ENCODE measurements at places on chromosomes 16 and 17. TPM values are rescaled to one million over a fixed set of nuclear protein-coding genes. Genes with fewer than 3 reads are reported as not detected.

MT3 gene
- not detected for total RNA-seq

KRTAP4-5 gene
- total RNA-seq = not detected

ZNF75A gene
- total RNA-seq = 30.0 TPM

CAVIN1 gene
- 43.5 TPM for total RNA-seq

DNA sequence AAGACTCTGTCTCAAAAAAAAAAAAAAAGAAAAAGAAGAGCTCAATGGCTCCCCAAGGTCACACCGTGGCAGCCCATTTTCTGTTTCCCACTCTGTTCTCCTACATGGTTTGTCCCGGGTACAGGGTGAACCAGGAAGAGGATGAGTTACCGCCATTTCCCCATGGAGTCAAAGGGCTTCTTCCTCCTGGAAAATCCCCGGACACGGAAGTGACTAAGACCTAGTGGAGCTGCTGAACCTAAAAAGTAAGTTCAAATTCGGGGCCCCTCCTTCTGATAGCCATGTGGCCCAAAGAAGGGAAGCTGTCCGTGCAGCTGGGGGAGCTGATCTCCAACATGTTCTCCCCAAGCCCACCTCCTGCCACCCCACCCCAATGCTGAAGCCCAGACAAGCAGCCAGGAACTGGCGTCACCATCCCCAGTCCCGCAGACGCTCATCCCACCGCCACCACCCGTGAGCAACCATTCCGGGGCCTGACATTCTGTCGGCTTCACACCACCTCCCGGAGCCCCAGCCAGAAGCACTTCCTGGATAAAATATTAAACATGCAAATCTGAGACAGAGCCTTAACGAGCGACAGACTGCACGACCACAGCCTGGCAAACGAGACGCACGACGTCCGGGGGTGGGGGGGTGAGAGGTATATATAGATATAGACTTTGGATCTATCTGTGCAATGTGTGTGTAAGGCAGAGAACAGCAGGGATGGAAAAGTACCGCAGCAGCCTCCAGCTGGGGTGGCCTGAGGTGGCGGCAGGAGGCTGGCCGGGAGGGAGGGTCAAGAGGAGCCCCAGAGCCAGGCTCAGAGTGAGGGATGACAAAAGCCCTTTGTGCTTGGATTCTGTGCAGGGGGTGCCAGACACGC, 17.6 kb downstream of the EPOP start:
- H3K4me3 ChIP-seq = no peak overlapping the region
- peaks cover 3% of the 10 kb centered on the region for H3K27me3 ChIP-seq
- DNase-seq = no peak
- no peaks in the 10 kb centered on the region for H3K36me3 ChIP-seq

GRCh38 chr16:3732171-3732570, 14.8 kb upstream of the TRAP1 start:
- H3K27me3 ChIP-seq = no peaks in the 10 kb centered on the region
- DNase-seq = no peak
- H3K4me3 ChIP-seq = no peak overlapping the region
- peaks cover 73% of the 10 kb centered on the region for H3K36me3 ChIP-seq

- H3K4me1 ChIP-seq = no peaks in the 10 kb centered on the region
- no peaks in the 10 kb centered on the region for H3K36me3 ChIP-seq
- DNase-seq = no peak
These were observed 7.2 kb upstream of the TNFRSF17 start for GRCh38 chr16:11957591-11958395.

DNA sequence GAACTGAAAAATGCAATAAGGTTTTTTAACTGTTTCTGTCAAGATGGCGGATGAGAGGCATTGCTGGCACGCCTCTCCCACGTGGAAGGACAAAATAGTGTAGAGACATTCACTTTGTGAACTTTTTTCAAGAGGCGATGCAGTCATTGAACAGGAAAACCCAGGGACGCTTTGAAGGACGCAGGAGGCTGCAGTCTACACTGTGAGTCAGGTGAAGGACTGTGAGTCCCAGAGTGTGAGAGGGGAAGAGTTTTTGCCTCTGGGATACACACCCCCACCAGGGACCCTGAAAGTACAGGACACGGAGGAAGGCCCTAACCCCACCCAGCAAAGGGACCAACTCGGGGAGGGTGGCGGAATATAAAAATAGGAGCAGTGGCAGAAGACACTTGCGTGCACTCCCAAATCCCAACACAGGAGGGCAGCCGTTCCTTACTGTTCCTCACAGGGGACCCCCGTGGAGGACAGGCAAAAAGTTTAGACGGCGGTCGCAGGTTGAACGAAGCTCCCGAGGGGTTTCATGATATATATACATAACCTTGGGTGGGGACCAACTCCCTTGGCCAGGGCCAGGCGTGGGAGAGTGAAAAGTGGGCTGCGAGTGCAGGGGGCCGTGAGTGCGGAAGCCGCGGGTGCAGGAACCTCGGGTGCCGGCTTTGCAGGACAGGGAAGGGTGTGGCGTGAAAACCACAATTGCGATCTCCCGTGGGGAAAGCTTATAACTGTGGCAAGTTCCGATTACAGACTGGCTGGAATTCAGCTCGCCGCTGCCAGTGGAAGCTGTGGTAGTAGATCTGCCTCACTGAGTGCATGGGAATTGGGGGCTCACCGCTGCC, 82.0 kb upstream of the ALOX12 start:
- no peaks in the 10 kb centered on the region for H3K27me3 ChIP-seq
- H3K36me3 ChIP-seq = no peaks in the 10 kb centered on the region
- no peak overlapping the region for H3K4me3 ChIP-seq
- H3K27ac ChIP-seq = no peak overlapping the region
- H3K4me1 ChIP-seq = no peaks in the 10 kb centered on the region

- no peak for DNase-seq
- no peak overlapping the region for H3K27ac ChIP-seq
- H3K27me3 ChIP-seq = no peaks in the 10 kb centered on the region
- no peak overlapping the region for H3K4me3 ChIP-seq
These were observed 408.7 kb downstream of the SLC39A11 start for GRCh38 chr17:72683506-72684404.

GRCh38 chr17:27585153-27585681, 45.8 kb upstream of the LGALS9 start:
- no peaks in the 10 kb centered on the region for H3K36me3 ChIP-seq
- no peak overlapping the region for H3K4me3 ChIP-seq
- H3K4me1 ChIP-seq = no peaks in the 10 kb centered on the region
- no peak for DNase-seq
- H3K27me3 ChIP-seq = no peaks in the 10 kb centered on the region

DNA sequence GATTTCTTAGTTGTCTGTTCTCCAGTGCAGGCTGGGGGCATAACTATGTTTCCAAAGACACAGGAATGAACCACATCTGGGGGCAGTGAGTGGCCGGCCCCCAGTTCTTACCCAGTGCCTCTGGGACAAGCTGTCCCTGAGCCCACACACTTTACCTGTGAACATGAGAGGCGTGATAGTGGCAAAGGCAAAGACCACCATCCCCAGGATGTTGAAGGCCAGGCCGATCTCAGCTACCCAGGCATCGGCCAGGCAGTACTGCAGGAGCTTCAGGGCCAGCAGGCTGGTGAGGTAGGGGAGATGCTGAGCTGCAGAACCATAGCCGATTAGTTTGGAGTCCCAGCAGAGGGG, 1.6 kb downstream of the SLC46A1 start:
- H3K36me3 ChIP-seq = no peaks in the 10 kb centered on the region
- no peak for DNase-seq
- H3K27me3 ChIP-seq = peaks cover 39% of the 10 kb centered on the region
